Astrocyte (in vitro differentiated cells and primary cell): ENCODE measurements at places on chromosomes 3 and 15.

DNA sequence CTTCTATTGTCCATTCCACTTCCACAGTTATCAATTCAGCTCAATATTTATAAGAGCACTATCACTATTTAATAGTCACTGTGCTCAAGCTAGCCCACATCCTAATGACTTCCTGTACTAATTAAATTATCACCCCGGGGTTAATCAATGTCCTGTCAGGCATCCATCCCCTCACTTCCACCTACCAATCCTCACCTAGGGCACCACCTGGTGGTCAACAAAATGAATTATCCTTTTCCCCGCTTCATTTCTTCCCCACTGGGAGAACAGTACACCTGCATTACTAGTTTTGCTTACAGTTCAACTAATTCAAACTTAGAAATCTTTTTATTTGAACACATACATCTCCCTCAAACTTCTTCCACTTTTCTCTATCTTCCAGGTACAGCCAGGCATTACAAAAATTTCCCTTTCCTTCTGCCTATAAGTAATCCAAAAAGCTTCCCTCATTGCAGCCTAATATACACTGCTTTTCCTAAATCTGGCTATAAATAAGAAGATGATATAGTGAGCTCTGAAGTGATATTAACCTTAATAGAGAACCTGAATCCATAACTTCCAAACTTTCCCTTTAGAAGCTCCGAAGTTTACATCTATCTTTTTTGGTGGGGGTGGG is 68.5 kb downstream of the TMCC1 start:
- peak; percentile 14 for DNase-seq

DNA sequence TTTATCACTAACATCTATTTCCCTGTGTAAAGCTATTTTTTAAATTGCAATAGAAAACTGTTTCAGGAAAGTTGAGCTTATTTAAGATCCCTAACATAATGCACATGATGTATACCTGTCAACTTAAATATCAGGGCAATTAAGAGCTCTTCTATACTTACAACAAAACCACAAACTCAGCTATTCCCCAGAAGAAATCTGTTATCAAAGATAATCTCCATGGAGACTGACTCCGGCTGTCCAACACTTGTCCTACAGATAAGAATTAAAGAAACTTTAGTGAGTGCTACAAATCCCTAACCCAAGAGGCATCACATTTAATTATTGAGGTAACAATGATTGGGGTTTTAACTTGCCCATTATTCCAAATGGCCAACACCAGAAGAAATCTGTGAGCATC is 3.4 kb downstream of the SELENOK start:
- no peak for DNase-seq

- no peak for DNase-seq
These were observed 57.2 kb upstream of the SLC7A14 start for GRCh38 chr3:170642882-170643601.

DNA sequence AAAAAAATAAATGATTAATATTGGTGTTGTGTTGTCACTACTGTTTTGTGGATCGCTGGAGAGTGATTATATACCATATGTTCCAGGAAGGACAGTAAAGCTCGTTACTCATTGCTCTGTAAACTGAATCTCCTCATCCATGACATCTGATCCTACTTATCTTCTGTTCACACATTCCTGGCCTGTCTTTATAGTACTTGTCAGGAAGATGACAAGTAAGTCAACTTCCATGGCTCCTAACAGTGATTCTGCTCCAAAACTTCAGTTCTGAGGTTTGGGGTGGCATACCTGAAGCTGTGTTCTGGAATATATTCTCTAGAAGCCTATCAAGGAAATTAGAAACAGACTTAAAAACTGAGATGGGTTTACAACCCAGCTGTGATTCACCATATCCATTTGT is 288.9 kb downstream of the ZBBX start:
- no peak for DNase-seq

- no peak for DNase-seq
These were observed 19.4 kb upstream of the PLOD2 start for GRCh38 chr3:146180376-146180775.

- DNase-seq = no peak
These were observed 8.1 kb upstream of the LRRC2 start for GRCh38 chr3:46574243-46574646.

DNA sequence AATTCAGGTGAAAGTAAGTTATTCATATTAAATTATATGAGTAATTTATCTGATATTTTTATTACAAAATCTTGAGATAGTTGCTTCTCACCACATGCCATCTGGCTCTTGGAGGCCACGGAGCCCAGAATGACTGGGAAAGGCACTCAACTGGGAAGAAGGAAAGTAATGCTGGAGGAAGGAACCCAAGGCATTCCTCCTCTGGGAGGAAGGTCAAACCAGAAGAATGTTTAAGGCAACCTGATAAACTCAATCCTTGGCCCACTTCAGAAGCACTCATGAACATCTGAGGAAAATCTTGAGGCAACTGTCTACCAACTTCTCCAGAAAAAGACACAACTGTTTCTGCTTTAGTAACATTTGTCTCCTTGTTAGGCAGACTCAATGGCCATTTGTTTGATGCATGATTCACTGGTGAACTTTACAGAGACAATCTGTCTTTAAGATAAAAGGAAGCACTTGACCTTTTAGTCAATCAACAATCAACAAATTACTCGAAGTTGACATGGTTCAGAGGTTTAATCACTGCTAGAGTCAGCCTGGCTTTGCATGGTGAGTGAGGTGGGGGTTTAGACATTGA is 261.4 kb upstream of the MME start:
- peak; percentile 18 for DNase-seq

DNA sequence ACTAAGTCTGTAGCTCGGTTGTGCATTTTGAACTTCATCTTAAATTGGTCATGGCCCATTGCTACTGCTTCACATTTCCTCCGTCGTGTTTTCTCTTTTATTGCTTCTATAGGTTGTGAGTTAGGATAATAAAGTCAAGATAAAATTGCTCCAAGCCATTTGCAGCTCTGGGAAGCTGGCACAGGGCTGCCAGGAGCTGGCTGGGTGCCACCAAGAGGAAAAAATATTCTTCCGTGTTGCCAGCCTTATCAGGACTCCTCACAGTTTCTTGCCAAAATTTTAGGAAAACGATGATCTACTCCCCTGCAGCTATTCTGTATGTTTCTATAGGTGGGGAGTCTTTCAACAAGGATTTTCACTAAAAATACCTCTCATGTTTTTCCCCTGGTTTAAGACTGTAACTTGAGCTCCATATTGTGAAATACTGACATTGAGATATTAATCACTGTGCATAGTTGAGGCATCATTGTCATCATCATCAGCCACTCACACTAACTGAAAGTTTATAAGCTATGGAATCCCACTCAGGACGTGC is 55.4 kb upstream of the PIAS1 start:
- peak; percentile 56 for DNase-seq
